ENCODE measurements at places on chromosomes 7 and 10.

DNA sequence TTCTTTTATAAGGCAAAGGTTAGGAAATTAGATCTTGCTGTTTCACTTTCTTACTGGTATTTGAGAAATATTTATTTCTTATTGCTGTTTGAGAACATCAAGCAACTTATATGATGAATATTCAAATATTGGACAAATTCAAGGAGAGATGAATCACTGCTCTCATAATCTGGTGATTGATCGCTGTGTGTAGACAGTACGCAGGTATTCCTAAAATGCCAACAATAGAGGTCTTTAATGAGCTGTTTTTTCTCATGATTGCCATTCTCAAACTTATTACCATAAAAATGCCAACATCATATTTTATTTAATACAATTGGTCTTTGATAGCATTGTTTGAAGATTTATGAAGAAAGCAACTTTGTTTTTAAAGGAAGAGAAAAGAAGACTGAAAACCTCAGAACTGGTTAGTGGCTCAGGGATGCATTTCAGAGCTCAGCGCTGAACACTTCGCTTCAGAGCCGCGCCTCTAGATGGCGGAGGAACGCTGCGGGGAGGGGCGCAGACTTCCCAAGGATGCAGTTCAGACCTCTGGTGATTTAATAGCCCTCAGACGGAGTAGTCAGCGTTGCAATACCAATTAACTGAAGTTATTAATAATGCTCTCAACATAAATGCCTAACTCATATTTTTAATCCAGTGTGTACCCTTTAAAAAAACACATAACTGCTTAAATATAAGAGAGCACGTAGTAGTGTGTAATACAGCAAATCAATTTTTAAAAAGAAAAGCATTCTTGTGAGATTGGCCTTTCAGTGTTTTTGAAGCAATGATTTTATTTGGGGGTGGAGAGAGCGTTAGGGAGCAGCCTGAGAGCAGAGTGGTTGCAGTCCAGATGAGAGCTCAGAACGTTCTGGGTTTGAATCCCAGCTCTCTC lies 38.5 kb upstream of the STEAP4 start:
- DNase-seq = no peak

- DNase-seq = no peak
Measured at GRCh38 chr7:24560772-24561171, 12.5 kb upstream of the PALS2 start.

GRCh38 chr10:75911426-75911825 lies 480.0 kb downstream of the LRMDA start:
- no peak for DNase-seq

- DNase-seq = no peak
Measured at GRCh38 chr10:124003481-124003870, 89.9 kb downstream of the CHST15 start.

- peak; percentile 59 for DNase-seq
Measured at GRCh38 chr7:2203766-2204300, 28.9 kb downstream of the MAD1L1 start.

DNA sequence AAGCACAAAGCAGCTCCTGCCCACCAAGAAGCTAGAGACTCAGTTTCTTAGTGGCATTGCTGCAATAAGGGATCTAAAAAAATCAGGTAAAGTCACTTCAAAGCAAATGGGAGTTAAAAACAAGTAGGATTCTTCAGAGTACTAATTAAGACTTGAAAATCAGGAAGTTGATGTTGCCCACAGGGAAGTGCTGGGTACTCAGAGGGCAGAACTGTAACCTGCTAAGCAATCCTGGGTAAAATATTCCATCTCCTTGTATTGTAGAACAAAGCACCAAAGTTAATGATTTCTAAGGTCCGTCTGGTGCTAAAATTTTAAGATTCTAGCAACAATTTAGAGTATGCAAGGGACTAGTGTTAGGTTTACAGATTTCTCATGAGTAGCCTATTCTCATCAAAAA lies 8.3 kb downstream of the PEX1 start:
- no peak for DNase-seq

GRCh38 chr10:124710266-124710881 lies 33.8 kb downstream of the FAM53B start:
- DNase-seq = no peak

DNA sequence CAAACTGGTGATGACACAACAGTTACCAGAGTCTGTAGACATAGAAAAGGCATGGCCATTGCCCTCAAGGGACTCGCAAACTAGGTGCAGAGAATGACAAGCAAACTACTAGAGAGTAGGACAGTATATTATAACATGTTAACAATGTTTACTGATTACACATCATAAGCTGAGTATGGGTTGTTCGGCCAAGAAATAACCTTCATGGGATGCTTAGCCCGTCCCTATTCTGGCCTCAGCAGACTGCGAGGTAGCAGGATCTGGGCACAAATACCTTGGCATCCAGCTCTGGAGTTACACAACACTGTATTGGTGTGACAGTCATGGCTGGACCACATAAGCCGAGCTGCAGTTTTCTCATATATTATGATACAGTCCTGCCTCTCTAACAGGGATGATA lies 51.4 kb downstream of the ABCB4 start:
- no peak for DNase-seq

GRCh38 chr7:131031099-131031868 lies 296.4 kb upstream of the MKLN1 start:
- DNase-seq = no peak

GRCh38 chr10:132292287-132293200 lies 15.2 kb downstream of the STK32C start:
- no peak for DNase-seq

GRCh38 chr7:22759721-22760120 lies 32.7 kb downstream of the IL6 start:
- DNase-seq = no peak

GRCh38 chr7:151503902-151504714 lies 15.6 kb downstream of the RHEB start:
- DNase-seq = no peak

DNA sequence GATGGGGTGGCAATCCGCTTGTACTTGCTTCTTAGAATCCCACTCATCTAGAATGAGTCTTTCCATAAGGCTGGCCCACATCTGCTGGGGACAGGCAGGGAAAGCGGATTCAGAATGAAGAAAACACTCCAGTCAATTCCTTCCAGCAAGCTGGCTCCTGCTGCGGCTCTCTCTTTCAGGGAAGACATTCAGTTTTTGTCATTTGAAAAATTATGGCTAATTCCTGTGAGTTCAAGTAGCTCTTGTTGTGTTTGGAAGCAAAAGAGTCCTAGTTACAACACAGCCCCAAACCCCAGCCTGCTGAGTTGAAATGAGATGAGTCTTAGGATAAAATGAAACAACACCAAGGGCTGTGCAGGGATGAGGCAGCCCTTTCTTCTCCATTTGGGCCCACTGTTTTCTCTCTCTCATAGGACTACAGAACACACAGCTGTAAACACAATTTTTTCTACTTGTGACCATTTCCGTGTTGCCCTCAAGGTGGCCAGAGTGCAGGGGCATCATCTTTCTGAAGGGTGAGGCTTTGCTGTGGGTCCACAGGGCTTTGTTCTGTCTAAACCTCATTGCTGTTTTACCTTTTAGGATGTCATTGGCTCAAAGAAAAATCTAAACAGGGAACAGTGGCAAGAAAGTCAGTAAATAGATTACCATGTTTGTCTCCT lies 90.8 kb upstream of the EEPD1 start:
- no peak for DNase-seq

DNA sequence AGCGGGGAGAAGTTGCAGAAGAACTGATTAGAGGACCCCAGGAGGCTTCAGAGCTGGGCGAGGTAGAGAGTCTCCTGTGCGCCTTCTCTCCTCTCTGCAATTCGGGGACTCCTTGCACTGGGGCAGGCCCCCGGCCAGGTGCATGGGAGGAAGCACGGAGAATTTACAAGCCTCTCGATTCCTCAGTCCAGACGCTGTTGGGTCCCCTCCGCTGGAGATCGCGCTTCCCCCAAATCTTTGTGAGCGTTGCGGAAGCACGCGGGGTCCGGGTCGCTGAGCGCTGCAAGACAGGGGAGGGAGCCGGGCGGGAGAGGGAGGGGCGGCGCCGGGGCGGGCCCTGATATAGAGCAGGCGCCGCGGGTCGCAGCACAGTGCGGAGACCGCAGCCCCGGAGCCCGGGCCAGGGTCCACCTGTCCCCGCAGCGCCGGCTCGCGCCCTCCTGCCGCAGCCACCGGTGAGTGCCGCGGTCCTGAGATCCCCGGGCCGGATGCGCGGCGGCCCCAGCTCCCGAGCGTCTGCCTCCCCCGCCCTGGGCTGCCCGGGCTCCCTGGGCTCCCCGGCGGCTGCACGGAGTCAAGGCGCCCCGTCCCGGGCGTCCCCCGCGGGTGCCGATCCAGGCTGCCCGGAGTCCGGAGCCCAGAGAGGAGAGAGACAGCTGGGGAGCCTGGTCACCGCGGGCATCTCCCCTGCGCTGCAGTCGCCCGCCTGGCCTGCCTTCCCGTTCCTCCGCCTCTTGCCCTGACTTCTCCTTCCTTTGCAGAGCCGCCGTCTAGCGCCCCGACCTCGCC lies at the start of gene PLAU:
Gene PLAU, plus strand, starts transcription at position 369 of the 789 bp plus-strand sequence. CDS start 424 bp downstream, outside the sequence.
- DNase-seq = no peak
